ENCODE measurements at places on chromosomes 12 and 14.

- no peak for DNase-seq
These were observed 1.4 kb upstream of the RACGAP1 start for GRCh38 chr12:50026691-50027090.

GRCh38 chr14:22976620-22977433 is 5.5 kb downstream of the AJUBA start:
- DNase-seq: no peak

DNA sequence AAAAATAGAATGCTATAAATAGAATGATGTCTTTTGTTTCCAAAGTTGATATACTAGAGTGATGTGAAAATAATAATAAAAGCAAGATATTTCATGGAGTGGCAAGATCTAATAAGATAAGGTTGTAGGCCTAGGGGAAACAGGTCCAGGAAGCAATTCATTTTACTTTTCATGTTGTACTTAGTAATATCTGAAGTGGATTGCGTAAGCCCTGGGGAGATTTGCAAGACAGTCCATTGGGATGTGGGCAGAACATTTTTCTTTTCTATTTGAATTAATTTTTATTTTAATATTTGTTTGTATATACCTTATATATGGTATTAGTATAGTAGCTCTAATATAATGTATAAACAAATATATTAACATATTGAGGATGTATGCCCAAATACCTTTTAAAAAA is 7.5 kb downstream of the NUBPL start:
- no peak for DNase-seq

- DNase-seq: no peak
These were observed 41.7 kb downstream of the LARP4 start for GRCh38 chr12:50442178-50442908.

GRCh38 chr12:78194448-78194847 is 363.8 kb downstream of the NAV3 start:
- DNase-seq: no peak

Measured in coronary artery (tissue), 2 donors.